ENCODE measurements at places on chromosomes 1 and 21.
A peak's percentile ranks its signal among the peaks of the same experiment; 100 is the strongest.

DNA sequence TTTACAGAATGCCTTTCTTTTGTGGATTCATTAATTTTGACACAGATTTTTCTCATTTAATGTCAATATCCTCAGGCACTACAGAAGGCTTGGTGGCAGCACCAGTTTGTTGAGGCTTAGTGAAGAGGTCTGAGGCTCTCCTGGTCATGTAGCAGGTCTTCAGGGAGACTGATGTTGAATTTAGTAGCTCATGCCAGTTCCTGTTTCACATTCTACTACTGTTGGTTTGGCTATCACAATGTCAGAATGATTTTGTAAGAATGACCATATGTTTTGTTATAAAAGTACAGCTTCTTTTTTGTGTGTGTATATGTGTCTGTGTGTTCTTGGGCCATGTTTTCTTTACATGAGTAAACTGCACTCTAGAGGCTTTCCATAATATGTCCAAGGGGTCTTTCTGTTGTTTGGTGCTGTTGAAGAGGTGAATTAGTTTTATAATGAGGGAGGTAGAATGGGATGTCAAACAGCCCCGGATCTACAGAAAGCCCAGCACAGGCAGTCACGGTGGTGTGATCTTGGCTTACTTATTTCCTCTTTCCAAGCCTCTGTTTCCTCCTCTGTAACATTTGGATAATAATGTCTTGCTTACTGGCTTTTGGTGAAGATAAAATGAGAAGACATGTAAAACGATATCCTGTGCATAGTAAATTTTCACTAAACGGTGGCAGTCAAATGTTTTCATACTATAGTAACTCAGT is 32.0 kb downstream of the C1orf21 start:
- DNase-seq = peak; percentile 48

- no peak for DNase-seq
Observed at GRCh38 chr1:20426923-20427322, 59.1 kb downstream of the CAMK2N1 start.

GRCh38 chr1:117370509-117370908 is 3.3 kb downstream of the MAN1A2 start:
- DNase-seq = no peak

DNA sequence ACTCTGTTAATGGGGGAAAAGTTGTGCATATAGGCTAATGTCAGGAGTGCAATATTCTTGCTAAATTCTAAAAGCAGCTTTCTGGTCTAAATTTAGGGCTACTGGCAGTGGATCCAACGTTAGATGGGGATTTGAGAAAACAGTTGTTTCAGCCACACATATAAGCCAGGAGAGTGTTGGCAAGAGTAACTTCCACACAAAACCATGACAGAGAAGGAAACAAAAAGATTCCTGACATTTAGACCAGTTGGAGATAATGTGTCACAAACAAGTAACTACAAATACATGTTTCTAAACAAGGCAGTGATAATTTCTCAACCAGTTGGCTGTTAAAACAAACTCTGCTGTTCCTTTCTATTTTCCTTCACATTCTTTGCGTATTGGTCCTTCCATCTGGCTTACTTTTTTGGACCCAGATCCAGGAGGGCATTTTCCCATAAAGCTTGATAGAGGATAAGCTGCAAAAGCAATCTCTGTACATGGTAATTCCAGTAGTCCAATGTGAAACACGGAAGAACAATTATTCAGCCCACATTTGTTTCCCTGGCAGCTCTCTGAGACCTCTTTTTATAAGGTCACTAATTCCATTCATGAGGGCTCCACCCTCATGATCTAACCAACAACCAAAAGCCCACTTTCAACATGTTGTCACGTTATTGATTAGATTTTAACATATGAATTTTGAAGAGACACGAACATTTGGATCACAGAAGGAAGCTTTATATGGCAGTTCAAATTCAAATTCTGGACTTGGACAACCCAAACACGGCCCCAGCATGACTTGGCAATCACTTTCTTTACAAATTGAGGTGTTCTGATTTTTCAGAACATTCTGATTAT is 1888.6 kb downstream of the MRPL39 start:
- no peak for DNase-seq

- DNase-seq = peak; percentile 35
Observed at GRCh38 chr1:101453844-101454243, 217.0 kb downstream of the S1PR1 start.

GRCh38 chr1:209884665-209885117 is 53.3 kb upstream of the SYT14 start:
- DNase-seq = no peak

DNA sequence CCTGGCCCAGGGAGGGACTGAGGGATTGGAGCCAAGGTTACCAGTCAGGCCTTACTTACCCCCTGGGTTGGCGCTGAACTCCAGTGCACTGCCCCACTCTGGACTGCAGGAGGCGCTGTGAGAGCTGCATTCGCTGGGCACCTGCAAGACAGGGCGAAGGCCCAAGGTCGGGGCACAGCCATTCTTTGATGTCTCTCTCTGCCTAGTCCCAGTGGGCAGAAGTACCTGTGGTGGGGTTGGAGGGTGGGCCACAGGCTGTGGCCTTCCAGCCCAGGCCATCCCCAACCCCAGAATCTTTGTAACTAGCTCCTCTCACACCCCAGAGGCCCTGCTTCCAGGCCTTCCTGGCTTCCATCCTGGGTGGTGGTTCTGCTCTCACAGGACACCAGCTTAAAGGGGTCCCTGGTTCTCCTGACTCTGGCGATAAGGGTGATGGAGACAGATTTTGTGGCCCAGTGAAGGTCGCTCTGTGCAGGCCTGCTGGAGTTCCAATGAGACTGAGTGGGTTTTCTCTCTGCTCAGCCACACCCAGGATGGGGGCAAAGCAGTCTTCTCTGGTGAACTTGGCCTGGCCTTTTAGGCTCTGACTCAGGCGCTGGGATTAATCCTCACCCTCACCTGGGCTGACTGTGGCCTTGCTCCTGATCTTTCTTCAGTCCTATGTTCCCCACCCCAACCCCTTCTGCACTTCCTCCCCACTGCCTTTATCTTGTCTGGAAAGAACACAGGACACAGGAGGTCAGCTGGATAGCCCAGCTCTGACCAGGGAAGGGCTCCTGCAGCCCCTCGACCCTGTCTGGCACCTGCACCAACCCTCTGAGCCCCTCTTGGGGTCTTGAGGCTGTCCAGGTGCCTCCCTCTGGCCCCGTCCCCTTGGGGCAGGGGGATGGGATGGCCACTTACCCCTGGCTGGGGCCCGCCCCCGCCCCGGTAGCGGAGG is 954 bp downstream of the MYOG start:
- no peak for DNase-seq

DNA sequence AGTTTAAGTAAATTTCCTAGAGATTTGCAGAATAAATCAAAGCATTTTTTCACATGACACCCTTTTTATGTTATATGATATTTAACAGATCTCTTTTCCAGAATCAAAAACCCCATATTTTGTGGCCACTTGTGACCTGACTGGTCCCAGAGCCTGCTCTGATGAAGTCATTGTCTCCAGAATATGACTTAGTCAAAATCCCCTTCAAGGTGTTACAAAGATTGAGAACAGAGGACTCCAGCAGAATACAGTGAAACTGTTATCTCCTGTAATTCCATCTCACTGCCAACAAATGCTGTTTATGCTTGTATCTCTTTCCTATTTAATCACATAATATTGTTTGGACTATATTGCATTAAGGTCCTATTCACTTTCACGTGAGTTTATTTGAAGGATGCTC is 25.6 kb downstream of the RGS1 start:
- no peak for DNase-seq

DNA sequence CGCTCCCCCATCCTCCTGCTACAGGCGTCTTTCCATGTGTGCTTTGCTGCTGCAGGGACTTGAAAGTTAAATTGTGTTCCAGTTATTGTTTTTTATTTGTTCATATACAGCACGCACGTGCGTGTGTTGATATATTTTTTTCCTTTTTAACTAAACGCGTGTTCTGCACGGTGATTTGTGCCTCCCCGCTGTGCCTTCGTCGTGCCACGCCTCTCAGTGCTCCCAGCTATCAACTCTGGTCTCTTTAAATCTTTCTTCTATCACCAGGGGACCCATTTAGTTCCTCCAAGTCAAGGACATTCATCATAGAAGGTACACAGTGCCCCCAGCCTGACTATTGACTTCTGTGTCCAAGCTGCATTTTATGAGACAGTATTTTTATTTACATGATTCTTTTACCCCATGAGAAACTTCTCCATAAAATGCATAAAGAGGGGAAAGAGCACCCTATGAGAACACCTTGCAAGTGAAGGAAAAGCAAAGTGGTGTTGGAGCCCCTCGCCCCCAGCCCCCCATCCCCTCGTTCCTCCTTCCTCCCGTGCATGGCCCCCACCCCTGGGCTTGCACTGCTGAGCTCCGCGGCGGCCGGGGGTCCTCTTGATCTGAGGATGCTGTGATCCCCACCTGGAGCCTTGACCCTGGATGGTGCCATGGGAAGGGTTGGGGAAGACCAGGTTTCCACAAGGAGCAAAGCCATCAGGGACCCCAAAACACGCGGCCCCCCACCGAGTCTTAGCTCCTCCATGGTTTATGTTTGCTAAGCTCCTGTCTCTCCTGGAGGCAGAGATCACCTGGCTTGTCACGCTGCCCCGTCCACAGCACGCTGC is 45.5 kb downstream of the KCNAB2 start:
- DNase-seq = no peak

DNA sequence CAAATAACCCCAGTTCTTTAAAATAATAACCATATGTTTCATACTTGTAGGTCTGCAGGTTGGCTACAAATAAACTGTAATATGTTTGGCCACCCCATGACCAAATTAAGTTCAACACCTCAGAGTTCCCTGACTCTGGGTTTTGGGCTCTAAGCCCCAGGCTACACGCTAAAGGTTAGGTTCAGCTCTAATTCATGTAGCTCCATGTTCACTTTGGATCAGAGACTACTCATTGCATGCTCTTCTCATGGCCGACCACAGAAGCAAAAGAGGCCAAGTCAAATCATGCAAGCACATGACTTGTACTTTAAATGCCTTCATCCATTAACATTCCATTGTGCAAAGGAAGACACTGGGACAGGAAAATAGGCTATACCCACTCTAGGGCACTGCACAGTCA is 66.2 kb downstream of the MRPL39 start:
- no peak for DNase-seq

DNA sequence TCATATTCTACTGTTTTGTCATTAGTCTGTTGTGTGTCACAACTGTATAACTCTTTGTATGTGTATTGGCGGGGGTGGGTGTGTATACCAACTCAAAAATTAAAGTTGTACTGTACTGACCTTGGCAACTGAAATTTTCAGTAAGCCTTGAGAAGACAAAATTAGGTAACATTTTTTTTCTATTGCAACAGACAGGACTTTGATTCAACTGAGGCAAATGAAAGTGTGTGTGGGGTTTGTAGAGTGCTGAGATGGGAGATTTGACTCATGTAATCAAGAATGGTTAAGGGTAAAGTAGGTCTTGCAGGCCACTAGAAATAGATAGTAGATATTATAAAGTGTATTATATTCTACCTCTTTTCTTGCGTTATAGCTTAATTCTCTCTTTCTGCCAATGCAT is 14.6 kb upstream of the B3GALT2 start:
- no peak for DNase-seq

- DNase-seq = no peak
Observed at GRCh38 chr1:76530953-76531352, 336.3 kb upstream of the ST6GALNAC5 start.

- DNase-seq = no peak
Observed at GRCh38 chr1:65264197-65264929, 45.0 kb upstream of the DNAJC6 start.

DNA sequence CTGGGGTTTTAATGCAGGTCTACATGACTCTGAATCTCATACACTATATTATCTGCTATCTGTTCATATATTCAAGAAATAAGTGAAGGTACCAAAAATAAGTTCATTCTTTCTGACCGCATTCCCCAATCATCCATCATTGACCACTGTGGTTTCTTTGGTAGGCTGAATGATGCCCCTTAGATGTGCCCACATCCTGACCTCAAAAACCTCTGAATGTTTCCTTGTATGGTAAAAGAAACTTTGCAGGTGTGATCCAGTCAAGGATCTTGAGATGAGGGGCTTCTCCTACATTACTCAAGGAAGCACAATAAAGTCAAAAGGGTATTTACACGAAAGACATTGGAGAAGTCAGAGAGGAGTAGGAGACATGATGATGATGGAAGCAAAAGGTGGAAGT is 60.6 kb upstream of the LRRC8B start:
- DNase-seq = no peak

DNA sequence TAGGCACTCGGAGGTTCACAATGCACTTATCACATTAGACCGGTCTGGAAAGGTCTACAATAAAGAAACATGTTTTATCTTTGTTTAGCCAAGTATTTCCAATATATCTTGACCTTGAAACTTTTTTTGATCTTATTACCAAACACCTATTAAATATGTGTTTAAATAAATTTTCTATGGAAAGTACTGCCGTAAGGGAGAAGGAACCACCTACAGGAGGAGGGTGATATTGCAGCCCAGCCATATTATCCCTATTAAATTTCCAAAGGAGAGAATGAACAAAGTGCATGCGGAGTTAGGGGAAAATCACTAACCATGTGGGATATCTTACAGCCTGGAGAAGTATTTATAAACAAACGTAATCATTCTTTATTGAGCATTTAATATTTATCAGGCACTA is 14.5 kb downstream of the BRINP2 start:
- DNase-seq = peak; percentile 16

DNA sequence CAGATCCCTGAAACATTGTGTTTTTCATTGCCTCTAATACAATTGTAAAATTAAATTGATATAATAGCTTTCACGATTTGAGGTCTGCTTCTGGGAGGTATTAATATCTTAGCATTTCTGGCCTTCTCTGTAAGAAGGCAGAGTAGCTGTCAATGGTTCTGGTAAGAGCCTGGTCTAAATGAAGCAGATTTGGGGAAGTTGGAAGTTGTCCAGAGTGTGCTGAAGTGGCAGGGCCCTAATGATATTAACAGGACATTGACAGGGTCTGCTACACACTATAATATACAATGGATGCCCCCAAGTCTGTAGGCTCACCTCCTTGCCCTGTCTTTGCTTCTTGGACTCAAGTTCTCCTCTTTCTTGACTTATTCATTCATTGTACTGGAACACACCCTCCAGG is 99.5 kb downstream of the C4BPA start:
- peak; percentile 23 for DNase-seq

- DNase-seq = no peak
Observed at GRCh38 chr21:34148419-34148804, 75.0 kb downstream of the MRPS6 start.

DNA sequence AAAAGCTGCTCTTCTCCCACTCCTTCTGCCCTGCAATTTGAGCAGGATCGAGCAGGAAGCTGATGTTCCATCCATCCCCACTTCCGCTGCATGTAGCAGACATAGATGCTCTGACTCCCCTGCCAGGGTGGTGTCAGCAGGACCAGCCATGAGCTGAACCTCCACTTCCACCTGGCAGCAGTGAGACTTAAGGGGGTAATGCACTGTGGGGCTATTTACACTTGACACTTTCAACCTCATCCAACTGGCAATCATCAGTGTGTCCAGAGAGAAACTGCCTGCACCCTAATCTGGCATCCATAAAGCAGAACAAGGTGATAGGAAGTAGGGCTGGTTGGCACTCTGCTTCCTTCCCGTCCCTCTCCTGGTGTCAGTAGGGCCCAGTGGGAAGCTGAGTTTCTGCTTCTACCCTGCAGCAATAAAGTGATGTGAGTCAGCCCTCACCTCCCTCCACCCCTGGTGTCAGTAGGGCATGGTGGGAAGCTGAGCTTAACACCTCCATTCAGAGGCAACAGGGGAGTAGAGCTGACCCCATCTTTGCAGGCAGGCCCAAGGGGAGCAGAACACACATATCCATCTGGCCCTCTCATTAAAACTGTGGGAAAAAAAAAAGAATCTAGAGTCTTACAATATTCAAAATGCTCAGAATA is 272.3 kb downstream of the PTPRU start:
- DNase-seq = no peak

- DNase-seq = no peak
Observed at GRCh38 chr1:19606817-19607642, 37.1 kb upstream of the NBL1 start.

Measured in Kasumi-1 (cell line).